Fibroblast of skin of right biceps (primary cell): ENCODE measurements at places on chromosomes 5 and 9.

DNA sequence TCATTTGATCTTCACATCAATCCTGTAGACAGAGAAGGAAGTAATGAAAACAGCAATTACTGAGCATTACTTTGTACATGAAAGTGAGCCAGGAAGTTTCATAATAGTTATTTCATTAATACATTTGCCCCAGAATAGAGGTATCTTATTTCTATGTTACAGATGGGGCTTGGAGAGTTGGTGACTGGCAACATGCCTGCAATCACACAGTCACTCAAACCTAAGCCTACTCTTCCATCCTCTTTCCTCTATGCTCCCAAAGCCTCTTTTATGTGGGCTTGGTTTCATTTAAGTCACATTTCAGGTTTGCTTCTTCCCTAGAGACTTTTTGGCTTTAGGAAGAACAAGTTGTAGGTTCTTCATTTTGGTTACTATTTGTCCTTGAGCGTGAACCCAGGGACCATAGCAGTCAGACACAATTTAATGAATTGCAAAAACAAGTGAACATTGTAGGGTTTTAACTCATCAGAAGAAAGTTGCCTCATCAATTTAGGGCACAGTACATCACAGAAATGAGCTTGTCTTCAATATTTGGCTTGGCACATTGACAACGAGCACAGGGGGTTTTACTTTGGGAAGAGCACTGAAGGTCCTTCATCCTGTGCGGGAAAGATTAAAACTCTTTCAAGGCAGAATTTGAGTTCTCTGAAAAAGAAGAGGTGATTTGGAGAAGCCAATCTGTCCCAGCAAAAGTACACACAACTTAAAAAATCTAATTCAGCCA, 381.1 kb downstream of the TMEM38B start:
- peak; percentile 85 for DNase-seq

DNA sequence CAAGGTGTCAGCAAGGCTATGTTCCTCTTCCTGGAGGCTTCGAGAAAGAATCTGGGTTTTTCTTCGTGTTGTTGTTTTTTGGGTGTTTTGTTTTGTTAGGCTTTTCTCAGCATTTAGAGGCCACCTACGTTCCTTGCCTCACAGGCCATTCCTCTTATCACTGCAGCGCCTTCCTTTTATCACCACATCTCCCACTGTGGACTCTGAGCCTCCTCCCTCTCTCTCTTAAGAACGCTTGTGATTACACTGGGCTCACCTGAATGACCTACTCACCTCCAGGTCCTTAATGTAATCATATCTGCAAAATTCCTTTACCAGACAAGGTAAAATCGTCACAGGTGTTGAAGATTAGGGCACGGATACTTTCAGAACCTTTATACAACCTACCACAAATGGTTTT, 340.8 kb downstream of the DTWD2 start:
- no peak for DNase-seq

DNA sequence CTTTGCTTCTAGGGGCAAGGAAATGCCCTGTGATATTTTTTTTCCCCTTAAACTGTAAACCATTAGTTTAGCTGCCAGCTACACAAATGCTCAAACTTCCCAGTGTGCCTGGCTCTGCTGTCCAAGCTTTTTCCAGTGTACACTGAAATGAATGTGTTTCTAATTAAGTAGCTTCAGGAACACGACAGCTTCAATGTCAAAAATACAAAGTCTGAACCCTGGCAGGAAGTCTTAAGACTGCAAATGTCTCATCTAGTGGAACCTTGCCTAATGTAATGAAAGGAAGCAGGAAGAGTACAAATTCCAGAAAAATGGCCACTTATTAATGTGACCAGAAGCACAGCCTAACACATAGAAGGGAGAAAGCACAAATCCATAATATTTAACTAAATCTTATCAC, 255.2 kb downstream of the CRB2 start:
- peak; percentile 62 for DNase-seq

DNA sequence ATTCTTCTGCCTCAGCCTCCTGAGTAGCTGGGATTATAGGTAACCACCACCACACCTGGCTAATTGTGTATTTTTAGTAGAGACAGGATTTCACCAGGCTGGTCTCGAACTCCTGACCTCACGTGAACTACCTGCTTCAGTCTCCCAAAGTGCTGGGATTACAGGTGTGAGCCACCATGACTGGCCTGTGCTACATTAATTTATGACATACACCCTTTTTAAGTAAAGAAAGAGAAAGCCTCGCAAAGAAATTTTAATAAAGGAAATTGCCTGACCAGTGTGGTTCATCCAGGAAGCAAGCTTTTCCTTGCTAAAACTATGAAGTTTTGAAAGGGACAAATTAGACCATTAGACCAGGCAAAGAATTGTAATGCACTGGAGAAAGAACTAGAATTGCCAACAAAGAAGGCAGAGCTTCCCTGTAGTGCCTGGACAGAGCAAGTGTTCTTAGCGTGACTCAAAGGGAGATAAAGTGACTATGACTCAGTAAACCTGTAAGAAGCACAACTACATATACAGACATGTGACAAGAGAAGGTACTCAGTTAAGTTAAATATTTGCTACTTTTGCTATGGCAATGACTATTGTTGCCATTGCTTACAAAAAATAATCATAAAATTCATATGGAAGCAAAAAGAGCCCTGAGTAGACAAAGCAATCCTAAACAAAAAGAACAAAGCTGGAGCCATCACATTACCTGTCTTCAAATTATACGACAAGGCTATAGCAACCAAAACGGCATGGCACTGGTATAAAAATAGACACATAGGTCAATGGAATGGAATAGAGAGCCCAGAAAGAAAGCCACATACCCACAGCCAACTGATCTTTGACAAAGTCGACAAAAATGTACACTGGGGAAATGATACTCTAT, 54.6 kb downstream of the FYB1 start:
- no peak for DNase-seq

GRCh38 chr5:148403344-148403743, 19.6 kb downstream of the FBXO38 start:
- DNase-seq: no peak

DNA sequence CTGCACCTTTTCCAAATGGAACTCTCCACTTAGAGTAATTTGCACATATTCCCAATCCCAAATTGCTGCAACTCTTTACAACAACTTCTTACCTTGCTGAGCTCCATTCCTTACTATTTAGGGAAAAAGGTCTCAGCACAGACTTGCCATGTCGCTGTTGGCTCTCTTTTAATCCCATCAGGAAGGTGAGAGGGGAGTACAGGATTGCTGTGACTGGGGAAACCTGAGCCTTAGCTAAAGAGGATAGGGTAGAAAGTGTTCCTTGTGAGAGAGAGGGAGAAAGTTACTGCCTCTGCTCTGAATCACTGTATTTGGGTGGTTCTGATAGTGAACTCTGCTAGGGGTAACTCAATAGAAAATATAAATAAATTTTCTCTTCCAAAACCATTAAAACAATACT, 43.7 kb upstream of the GABRA1 start:
- DNase-seq: no peak

GRCh38 chr5:35316611-35317274, 86.5 kb upstream of the PRLR start:
- DNase-seq: peak; percentile 36

DNA sequence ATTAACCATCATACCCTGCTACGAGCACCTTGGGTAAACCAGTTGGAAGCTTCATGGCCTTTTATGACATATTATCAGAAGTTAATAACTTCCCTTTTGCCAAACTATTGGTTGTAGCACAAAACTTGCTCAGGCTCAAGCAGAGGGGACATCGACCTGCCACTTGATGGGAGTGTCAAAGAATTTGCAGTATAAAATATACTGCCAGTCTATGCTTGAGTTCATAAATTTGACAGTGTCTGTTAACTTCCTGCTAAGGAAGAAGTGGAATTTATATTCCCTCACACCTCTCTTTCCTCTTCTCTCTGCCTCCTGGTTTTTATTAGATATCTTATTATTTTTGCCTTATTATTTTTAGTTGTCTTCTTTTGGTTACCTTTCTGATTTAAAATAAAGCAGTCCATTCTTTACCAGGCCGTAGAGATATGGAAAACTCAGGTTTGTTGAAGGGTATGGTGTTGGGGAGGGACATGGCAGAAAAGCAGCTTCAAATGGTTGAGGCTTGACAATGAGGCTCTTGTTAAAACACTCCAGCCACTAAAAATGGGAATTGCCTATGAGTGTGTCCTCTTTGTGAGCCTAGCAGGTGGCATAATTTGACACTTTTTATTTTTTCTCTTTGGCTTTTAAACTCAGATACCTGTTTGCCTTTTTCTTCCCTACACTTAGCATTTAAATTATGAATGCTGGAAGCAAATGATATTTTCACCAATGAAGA, 298.0 kb downstream of the DOCK8 start:
- no peak for DNase-seq

- no peak for DNase-seq
Observed at GRCh38 chr5:125205601-125206225, 459.3 kb upstream of the ZNF608 start.

DNA sequence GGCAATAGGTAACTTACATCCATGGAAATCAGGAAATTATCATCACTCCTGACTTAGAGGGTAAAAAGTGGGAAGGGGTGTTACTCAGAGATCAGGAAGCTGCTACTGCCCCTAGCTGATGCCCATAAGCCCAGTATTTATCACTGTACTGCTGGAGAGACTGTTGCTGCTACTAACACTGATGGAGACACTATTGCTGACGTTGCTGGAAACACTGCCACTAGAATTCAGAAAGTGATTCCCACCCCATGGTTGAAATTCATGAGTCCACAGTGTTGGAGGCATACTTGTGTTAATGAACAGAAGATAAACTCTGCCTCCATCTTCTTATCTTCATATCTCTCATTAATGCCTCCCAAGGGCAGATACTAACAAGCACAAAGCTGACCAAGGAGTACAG, 97.6 kb downstream of the MTX3 start:
- DNase-seq: no peak

- DNase-seq: peak; percentile 42
Observed at GRCh38 chr9:78874061-78874460, 577.1 kb downstream of the PSAT1 start.

- DNase-seq: no peak
Observed at GRCh38 chr5:15566306-15566705, 66.3 kb downstream of the FBXL7 start.

GRCh38 chr5:176789873-176790615, 20.3 kb upstream of the UNC5A start:
- no peak for DNase-seq

DNA sequence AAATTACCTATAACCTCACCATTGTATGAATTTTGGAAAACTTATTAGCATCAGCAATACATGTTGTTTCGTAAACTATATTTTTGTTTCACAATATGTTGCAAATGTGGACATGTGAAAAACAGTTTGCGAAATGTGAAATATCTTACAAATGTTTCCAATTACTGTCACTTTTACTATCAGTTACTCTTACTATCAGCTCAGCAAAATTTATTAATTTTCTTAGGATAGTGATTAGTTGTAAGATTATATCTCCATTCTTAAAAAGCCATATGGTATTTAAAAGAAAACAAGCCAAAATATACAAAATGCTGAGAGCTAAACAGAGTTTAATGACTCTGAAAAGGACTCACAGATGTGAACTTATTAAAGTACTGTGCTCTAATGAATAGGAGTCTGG, 111.9 kb upstream of the LPAR1 start:
- no peak for DNase-seq

- peak; percentile 72 for DNase-seq
Observed at GRCh38 chr5:143217065-143217803, 186.3 kb downstream of the NR3C1 start.

- peak; percentile 92 for DNase-seq
Observed at GRCh38 chr9:16501141-16501540, 369.3 kb downstream of the BNC2 start.

- no peak for DNase-seq
Observed at GRCh38 chr9:75666856-75667554, 223.5 kb upstream of the PCSK5 start.

GRCh38 chr9:16828340-16829281, 41.9 kb downstream of the BNC2 start:
- DNase-seq: peak; percentile 84

DNA sequence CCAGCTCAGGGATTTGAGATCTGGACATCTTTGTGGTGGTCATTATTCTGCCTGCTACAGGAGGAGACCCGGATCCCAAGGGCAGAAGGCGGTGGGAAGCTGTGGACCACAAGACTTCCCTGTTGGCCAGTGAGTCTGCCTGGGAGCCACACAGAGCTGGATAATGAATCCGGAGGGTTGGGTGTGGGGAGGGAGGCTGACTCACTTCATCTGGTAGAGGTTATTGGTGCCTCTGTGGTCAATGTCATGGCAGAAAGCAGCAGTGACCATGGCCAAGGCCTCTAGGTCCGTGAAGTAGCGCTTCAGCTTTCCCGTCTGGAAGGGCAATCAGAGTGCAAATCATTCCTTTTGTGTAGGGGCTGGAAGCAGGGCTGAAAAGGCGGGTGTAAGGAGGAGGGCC, 58.5 kb downstream of the PDE6A start:
- DNase-seq: peak; percentile 45

- no peak for DNase-seq
Observed at GRCh38 chr5:53006911-53007890, 18.0 kb downstream of the ITGA2 start.

- DNase-seq: no peak
Observed at GRCh38 chr5:159309689-159310433, 20.4 kb downstream of the IL12B start.

GRCh38 chr9:19967216-19967887, 178.5 kb upstream of the SLC24A2 start:
- DNase-seq: no peak

- DNase-seq: peak; percentile 73
Observed at GRCh38 chr5:6419340-6419852, 29.3 kb upstream of the UBE2QL1 start.

- DNase-seq: peak; percentile 12
Observed at GRCh38 chr5:149283626-149284480, 12.2 kb downstream of the AFAP1L1 start.

DNA sequence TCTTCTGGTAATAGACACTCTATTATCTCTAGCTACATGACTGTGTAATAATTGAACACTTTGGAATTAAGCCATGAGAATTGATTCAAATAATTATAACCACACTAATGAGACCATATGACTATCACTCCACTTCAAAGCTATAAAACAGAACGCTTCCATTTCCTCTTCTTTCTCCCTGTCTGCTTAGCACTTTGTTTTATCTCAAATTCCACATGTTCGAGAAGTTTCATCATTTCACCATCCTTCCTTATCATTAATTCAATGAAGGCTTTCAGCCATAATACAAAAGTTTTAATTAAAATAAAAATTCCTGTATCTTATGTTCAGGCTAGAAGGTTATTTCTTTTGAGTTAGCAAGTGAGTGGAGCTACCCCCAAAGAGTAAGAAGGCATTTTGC, 7.4 kb upstream of the DCTN4 start:
- DNase-seq: no peak

- no peak for DNase-seq
Observed at GRCh38 chr9:77391834-77392233, 214.5 kb downstream of the VPS13A start.

GRCh38 chr9:15295761-15296405, 11.1 kb downstream of the TTC39B start:
- peak; percentile 60 for DNase-seq

GRCh38 chr5:79512049-79512448, 1.9 kb downstream of the HOMER1 start:
- no peak for DNase-seq
